Cerebellum (tissue), 4 donors: ENCODE measurements at places on chromosomes 11 and 22. TPM values are rescaled to one million over a fixed set of nuclear protein-coding genes. Genes with fewer than 3 reads are reported as not detected.

- no peak for DNase-seq
Measured at GRCh38 chr11:22193348-22194051, 615 bp downstream of the ANO5 start.

GRCh38 chr11:92324890-92325289 is 100.3 kb downstream of the FAT3 start:
- no peak for DNase-seq

The ANKRD42 gene
- total RNA-seq: 9.3 TPM

DNA sequence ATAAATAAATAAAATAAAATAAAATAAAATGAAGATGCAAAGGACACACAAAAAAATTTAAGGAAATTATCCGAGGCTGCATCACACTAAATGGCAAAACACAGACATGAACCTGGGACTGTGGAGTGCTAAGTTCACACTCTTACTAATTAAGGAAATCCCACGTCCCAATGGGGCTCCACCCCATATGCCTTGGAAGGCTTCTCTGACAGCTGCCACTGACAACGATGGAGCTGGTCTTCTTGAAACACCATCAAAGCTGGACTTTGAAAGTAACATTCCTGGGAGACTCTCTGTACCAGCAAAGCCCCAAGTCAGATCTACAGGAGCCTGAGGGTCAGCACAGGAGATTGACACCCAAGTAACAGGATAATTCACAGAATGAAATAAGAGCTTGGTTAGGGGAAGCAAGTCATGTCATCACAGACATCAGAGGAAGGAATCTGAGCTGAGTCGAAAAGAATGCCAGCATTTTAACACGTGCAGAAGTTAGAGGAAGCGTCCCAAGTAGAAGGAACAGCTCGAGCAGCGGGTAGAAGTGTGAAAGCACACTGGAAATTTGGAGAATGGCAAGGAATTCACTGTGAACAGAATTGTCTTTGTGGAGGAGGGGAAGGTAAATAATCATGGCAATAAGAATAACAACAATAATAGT is 13.8 kb downstream of the TPST2 start:
- no peak for DNase-seq

DNA sequence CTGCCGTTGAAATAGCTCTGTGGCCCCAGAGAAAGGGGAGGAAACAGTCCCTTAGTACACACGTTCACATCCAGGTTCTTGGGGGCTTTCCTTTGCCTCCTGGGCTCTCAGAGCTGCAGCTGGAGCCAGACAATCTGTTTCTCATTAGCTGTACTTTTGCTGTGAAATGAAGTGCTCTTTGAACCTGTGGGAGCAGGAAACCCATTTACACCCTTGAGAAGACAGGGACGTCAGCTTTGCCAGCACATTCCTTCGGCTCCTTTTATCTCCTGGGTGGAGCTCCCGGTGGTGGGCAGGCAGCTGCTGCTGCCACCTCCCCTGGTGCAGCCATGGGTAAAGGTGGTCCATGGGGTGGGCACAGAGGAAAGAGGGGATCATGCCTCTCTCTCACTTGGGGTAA is 80.6 kb upstream of the TIMP3 start:
- no peak for DNase-seq

The ARSA gene
- 5.9 TPM for total RNA-seq

The POU2AF2 gene
- not detected for total RNA-seq

The MB gene
- 0.82 TPM for total RNA-seq

DNA sequence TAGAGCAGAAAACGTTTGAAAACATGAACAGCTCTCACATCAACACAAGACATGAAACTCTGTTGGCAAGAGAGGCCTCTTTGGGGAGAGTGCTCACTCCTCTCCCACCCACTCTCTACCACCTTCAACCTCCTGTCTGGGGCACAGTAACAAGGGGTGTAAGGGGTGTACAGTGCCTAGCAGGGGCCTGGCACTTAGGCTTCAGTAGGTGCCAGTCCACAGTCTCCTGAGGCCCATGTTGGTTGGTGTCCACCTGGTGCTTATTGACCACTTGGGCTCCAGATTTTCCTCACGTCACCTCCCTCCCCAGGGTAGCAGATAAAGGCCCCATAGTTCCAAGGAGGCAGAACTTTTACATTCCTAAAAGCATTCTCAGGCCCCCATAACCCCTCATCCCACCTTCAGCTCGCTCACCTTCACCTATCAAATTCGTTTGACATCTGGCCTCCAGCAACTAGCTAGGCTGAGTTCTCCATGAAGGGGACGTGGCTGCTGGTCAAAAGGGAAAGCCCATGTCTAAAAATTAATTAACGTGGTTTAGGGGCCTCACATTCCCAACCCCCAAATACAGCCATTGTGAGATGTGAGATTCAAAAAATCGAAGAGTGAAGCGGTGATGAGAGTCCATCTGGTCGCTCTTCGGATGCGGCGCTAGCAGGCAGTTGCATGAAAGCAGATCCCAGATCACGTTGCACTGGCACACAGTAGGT is 712 bp upstream of the MED15 start:
- no peak for DNase-seq
